Tibial artery (tissue), 4 donors: ENCODE measurements at places on chromosomes 12 and 14.

GRCh38 chr14:59317798-59318505 is 129.5 kb downstream of the DAAM1 start:
- no peak for DNase-seq

- no peak for DNase-seq
Observed at GRCh38 chr12:33589576-33590114, 150.0 kb upstream of the SYT10 start.

DNA sequence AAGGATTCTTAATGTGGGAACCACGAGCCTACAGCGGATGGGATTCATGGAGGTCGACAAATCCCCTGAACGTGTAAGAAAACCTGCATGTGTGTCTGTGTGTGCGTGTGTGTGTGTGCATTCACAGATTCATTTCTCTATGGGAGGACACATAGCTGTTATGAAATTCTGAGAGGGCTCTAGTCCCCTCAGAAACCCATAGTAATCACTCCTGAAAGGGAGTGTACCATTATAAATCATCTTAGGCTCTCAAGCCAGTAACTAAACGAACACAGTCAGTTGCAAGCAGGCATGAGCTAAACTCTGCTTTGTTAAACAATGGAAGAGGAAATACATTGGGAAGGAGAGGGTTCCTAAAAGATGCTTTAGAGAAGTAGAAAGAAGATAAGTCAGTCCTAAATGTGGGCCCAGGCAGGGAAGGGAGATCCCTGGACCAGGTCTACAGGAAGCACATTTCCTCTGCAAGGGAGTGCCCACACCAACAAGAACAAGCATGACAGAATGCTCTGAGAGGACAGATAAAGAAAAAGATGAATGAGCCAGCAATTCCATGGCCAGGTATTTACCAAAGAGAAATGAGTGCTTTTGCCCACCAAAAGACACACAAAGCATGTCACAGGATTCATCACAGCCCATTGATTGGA is 91.3 kb downstream of the ITPR2 start:
- no peak for DNase-seq

DNA sequence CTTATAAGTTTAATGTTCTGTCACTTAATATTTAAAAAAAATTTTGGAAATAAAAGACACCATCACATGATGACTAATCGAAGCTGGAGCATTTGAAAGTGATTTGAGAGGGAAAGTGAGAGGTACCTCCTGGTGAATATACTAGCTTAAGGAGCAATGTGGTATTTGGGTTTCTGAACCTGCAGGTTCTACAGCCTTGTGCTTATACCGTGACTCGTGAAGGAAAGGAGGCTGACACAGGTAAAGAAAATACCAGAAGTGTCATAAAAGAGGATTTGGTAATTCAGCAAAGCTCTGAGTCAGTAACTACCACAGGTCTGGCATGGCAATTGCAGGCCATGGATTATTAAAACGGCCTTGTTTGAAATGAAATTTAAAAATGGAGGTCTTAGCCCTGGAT is 151.0 kb downstream of the SLC38A4 start:
- DNase-seq: no peak

DNA sequence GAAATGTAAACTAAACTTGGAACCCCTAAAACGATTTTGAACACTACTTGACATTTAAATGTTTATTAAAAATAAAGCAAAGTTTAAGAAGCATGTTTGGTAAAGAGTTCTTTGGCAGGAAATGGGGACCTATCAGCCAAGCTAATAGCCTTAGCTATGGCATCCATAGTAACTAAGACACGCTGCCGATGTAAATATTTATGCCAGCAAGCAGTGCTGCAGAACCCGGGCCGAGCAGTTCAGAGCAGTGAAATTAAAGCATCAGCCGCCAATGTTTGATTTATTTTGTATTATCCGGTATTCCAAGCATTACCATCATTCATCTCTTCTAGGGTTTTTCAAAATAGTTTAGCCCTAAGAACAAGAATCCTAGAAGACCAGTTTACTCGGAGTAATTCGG is 61.6 kb downstream of the PPP2R5C start:
- no peak for DNase-seq

GRCh38 chr14:105866841-105867321 is 340.5 kb downstream of the TMEM121 start:
- DNase-seq: peak; percentile 6

DNA sequence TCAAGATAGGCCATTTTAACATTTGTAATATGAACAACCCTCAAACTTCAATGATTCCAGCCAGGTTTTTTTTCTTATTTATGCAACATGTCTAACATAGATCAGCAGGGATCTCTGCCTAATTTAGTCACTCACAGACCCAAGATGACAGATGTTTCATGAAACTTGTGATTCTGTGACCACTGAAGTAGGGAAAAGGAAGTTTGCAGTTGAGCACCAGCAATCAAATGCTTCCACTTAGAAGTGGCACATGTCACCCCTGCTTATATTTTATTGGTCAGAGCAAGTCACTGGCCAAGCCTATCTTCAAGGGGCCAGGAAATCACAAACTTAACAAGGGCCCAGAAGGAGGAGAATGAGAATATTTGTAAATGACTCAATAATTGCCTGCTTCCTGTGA is 150.6 kb downstream of the BCAT1 start:
- no peak for DNase-seq

GRCh38 chr14:44316647-44317440 is 190.2 kb downstream of the FSCB start:
- DNase-seq: no peak

- DNase-seq: no peak
Observed at GRCh38 chr12:126191031-126191891, 1126.0 kb downstream of the AACS start.

DNA sequence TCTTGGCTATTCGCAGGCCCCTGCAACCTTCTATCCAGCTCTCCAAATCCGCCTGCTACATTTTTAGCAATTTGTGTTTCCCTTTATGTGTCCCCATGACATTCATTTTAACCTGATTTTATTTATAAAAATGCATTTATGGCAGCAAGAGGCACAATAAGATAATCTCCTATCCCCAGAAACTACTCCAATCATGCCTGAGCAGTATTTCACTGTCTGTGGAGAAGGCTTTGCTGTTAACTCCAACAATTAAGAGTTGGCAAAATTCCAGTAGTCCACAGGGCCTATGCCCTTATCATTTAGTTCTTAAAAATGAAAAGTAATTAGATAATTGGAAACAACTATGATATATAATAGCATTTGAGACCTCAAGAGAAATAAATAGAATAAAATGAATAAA is 462.4 kb downstream of the TRHDE start:
- DNase-seq: no peak

DNA sequence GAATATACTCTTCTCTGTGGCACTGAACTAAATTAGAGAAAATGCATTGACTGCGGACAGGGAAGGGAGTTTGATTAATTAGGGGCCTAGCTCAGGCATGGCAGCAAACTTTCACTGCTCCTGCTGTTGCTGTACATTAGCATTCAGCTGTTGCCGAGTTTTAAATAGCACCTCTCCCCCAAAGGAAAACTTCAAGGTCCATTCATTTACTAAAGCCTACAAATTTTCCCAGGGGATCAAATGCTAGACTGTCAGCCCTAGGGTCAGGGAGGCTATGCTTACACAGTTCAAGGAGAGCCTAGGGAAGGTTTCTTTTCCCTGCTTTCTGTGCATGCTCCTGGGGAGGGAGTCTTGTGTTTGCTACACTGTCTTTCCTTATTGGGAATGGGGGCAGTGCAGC is 60.0 kb upstream of the GZMB start:
- DNase-seq: no peak

DNA sequence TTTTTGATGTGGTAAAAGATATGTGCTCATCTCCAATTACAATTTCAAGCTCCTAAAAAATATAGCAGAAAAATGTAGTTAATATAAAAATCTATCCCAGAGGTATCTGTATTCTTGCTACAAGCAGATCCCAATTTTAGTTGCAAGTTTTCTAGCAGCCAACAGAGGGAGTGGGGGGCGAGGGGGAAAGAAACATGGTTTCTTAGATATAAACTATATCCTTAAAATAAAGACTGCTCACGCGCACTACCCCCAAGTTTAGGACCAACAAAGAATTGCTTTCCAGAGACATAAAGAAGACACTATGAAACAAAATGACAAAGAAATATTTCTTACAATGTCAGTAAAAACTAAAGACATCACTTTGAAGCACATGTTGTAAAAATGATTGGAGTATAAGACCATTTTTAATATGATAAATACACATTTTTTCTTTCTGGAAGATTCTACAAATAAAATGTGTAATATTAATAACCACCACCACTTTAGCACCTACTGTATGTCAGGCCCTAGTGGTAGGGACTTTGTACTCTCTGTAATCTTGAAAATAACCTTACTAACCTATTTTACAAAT is 5.4 kb downstream of the MAGOHB start:
- no peak for DNase-seq
